ENCODE measurements at places on chromosomes 4 and X. TPM values are rescaled to one million over a fixed set of nuclear protein-coding genes. Genes with fewer than 3 reads are reported as not detected.

- DNase-seq, result peak; percentile 2
Observed at GRCh38 chr4:68218044-68218443, 27.4 kb downstream of the TMPRSS11B start.

- no peak for DNase-seq
Observed at GRCh38 chrX:43333543-43333942, 322.6 kb upstream of the MAOA start.

DNA sequence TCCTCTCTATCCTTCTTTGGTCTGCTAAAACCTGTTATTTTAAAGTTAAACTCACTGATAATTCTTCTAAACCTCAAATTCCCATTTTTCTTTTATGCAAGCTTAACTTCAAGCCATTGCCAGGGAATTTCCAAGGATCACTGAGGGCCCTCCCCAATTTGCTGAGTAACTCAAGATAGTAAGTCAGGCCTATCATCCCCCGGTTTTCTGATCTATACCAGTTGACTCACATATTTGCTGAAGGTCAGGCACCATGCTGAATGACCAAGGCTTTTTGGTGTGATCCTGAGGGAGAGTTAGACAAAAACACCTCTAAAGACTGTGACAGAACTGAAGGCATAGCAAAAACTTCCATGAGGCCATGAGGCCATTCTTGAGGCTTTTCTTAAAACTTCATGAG lies 1301.9 kb downstream of the PCDH7 start:
- DNase-seq, result no peak

The PPP2R2C gene
- total RNA-seq, result 2.0 TPM

GRCh38 chrX:25427873-25428555 lies 412.2 kb upstream of the ARX start:
- DNase-seq, result no peak

The USP17L29 gene
- total RNA-seq, result not detected

- peak; percentile 24 for DNase-seq
Observed at GRCh38 chrX:119655125-119655524, 37.8 kb downstream of the SEPTIN6 start.

The ABLIM2 gene
- total RNA-seq, result 4.0 TPM

GRCh38 chr4:26174027-26174426 lies 146.8 kb upstream of the RBPJ start:
- DNase-seq, result no peak

The NLGN4X gene
- not detected for total RNA-seq

DNA sequence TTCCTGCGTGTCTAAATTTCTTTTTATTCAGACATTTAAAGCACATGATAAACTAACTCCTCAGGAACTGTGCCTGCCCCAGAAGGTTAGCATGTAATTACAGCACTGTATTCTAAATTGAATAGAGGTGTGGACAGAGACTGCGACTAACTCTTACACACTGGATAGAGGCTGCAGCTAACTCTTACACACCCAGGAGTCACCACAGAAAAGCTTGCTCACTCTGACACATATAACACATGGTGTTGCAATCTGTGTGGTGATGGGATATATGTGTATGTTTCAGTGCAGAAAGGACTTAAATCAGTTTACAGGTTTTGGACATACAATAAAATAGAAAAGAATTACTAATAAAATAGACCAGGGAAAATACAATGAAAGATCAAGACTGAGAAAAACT lies 41.5 kb downstream of the SMAD1 start:
- no peak for DNase-seq

DNA sequence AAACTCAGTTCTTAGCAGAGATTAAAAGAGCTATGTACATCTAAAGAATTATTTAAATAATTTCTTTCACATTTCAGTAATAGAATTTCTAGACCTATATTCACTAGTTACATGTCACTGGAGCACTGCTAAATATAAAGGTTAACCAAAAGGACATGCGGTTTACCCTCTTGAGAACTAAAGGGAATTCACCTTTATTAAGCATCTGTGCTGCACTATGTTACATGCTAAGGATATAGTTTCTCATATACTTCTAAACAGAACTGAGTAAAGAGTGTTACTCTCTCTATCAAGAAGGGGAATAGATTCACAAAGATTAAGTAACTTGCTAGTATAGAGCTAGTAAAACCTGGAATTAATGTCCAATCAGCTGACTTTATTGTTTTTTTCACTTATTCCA lies 7.6 kb downstream of the SPIN3 start:
- DNase-seq, result no peak

DNA sequence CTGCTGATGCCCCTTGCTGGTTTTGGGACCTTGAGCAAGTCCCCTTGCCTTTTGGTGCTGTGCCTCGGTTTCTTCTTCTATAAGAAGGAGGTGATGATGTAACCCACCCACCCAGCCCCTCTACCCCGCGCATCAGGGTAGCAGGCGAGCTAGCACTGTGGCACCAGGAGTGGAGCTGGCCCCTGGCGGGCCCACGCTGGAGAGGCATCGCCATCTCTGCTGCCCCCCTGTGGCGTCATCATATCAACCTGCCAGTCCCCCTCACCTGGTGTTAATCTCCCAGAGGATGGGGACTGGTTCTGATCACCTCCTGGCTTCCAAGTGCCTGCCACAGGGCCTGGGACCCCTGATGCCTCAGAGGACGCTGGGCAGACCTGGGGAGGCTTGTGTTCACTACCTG lies 6.3 kb upstream of the SORCS2 start:
- no peak for DNase-seq

The MTTP gene
- 0.80 TPM for total RNA-seq

The DCX gene
- total RNA-seq, result not detected

DNA sequence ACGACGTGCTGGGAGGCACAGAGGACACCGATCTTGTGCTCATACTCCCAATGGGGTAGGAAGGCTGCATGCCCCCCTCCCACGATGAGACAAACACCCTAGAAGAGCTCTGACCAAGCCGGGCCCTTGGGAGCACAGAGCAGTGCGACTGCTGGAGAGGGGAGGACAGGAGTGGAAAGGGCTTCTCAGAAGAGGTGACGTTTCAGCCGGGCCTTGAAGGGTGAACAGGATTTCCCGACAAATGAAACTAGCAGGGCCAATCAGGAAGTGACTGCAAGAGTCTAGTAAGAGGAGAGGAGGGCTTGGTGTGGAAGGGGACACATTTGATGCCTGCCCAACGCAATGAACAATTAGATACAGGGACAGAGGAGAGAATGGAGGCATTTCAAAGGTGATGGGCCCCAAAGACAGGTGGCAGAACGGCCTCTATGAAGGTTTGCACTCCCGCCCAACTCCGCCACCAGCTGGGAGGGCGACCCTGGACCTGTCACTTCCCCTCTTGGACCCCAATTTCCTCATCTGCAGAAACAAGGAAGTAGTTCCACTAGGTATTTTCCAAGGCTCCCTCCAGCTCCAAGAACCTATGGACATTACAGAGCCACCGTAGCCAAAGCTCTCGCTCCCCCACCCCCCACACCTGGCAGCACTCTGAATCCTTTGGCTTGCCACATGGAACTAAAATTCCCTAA lies 3.9 kb downstream of the HCFC1 start:
- DNase-seq, result no peak

The SPANXN3 gene
- total RNA-seq, result not detected

- DNase-seq, result no peak
Observed at GRCh38 chrX:111431001-111431400, 19.0 kb upstream of the DCX start.

The USP17L28 gene
- total RNA-seq, result not detected

DNA sequence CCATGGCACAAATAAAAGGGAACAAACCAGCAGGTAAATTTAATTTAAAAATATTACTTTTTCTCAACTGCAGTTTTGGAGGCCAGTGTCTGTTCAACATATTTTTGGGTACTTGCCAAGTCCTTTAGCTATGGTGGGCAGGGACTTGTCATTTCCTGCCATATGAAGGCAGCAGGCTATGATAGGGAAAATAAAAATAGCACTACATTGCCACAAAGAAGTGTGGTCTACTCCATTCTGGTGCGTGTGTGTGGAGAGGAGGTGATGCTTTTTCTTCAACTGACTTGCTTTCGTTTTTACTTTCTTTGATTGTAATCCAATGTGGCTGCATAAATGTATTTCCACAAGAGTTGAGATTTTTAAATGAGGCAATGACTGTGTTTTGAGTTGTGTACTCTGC lies 17.2 kb downstream of the GPR174 start:
- no peak for DNase-seq

DNA sequence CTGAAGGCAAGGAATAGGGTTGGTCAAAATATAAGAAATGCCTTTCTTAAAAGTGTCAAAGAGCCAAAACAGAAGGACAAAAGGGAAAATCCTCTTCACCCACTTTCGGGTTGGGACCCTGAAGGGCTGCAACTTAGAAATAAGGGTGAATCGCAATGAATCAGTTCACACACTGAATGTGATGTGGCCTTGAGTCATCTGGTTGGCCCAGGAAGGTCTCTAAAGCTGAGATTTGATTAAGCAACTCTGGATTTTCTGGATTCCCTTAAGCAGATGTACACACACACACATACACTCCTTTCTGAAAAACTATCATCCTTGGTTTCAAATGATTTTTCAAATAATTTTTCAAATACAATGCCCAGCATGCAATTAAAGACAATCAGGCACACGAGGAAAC lies 13.1 kb downstream of the TAB3 start:
- peak; percentile 9 for DNase-seq

GRCh38 chrX:9943420-9943819 lies 23.7 kb upstream of the CLDN34 start:
- DNase-seq, result no peak

- DNase-seq, result no peak
Observed at GRCh38 chrX:37504991-37505390, 66.5 kb upstream of the LANCL3 start.

DNA sequence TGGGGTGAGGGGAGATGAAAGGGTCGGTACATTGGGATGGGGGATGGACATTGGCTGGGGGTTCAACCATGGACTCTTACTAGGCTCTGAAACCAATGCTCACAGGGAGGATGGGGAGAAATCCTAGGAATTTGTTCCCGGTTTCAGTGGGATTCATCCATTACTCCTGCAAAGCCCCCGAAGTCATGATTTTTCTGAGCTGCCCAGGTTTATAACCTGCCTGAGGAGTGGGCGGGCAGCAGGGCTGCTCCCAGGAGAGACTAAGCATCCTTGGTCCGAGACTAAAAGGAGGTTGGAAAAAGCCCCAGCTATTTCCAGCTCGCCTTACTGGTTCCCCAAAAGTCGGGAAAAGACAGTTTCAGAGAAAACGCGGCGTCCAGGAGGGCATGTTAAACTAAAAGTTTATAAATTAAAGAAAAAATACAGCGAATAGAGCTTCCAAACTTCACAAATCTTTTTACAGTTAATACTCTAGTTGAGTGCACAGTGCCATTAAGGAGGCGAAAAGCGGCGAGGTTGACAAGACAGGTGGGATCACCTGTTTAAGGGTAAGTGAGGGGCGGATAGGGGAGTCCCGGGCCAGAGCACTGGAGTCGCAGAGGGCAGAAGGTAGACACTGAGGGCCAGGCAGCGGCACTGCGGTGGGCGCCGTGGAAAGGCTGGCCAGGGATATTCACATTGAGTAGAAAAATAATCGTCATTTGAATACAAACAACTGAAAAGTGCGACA lies 3.7 kb downstream of the NKX3-2 start:
- DNase-seq, result no peak

DNA sequence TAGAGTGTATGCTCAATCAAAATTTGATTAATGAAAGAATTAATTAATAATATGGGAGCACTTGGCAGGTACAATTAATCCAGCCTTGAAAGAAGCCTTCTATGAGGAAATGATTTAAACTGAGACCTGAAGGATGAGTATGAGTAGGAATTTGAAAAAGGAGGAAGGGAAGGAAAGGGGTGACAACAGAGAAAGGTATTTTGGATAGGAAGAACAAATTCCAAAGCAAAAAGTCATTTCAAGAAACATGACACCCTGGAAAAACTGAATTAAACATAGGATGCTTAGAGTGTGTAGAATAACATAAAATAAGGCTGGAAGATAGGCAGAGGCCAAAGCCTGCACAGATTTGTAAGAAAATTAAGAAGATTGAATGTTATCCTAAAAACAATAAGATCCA lies 29.6 kb downstream of the PHOX2B start:
- no peak for DNase-seq

The RBBP7 gene
- total RNA-seq, result 96.9 TPM

- DNase-seq, result peak; percentile 1
Observed at GRCh38 chr4:46432923-46433322, 43.0 kb upstream of the GABRA2 start.

The TLR10 gene
- not detected for total RNA-seq

DNA sequence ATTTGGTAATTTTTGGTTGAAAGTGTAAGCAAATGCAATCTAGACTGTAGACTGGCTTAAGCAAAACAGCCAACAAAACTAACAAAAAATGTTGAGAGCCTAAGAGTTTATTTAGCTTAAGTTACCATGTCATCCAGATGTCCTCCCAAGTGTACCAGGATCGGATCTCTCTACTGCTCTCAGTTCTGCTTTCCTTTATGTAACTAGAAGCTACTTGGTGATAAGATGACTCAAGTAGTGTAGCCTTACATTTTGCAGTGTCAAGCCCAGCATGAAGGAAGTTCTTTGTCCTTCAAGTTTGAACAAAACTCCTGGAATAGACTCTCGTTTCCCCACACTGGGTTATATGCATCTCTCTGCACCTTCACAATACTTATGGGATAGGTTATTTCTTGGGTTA lies 1500.0 kb downstream of the STIM2 start:
- no peak for DNase-seq

DNA sequence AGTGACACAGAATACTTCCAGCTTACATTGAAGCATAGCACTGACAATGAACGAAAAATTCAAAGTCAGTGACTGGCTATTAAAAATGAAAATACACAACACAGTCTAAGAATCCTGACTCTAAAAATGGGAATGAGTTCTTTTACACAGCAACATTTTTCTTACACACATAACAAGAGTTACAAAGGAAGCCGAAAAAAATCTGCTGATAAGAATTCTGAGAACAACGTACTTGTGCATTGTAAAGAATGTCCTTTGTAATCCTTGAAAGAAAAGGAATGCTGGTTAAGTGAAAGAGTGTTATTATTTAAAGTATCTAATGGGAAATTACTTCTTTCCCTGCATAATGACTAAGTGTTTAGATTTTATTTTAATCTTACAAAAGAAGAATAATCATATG lies 199.4 kb downstream of the PRDM5 start:
- DNase-seq, result no peak

The HERC5 gene
- 1.5 TPM for total RNA-seq

DNA sequence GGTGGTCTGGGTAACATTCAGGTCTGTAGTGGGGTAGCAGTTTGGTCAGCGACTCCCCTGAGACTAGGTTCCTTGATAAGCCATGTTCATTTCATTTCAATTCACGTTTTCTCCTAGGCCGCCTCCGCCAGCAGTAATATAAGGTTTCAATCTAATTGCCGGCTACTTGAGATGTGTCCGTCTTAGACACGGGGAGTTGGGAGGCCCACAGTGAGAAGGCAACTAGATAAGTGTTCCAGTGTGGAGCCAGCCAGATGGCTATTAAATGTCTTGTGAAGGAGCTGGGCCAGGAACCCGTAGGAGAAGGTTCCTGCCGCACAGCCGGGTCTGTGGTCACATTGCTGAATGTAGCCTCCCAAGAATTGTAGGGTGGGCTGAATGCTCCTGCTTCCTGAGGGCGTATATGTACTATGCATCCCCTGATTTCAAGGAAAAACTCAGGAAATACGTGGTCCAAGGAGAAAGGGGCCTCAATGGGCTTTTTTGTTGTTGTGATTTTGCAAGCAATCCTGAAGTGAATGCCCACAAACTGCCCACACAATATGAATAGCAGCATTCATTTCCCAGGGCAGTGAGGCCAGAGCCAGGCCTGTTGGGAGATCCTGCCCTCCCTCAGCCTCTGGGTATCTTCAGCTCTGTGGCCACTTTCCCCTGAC lies 220.6 kb upstream of the RPL34 start:
- no peak for DNase-seq

Measured in myocyte (in vitro differentiated cells).